ENCODE measurements at places on chromosomes 5 and 9. TPM values are rescaled to one million over a fixed set of nuclear protein-coding genes. Genes with fewer than 3 reads are reported as not detected.

GRCh38 chr5:61559146-61559545, 227.1 kb downstream of the ZSWIM6 start:
- DNase-seq, result no peak

- no peak for DNase-seq
These were observed 12.9 kb downstream of the TLE4 start for GRCh38 chr9:79584655-79584982.

Gene MCCC2
- total RNA-seq, result 28.2 TPM

DNA sequence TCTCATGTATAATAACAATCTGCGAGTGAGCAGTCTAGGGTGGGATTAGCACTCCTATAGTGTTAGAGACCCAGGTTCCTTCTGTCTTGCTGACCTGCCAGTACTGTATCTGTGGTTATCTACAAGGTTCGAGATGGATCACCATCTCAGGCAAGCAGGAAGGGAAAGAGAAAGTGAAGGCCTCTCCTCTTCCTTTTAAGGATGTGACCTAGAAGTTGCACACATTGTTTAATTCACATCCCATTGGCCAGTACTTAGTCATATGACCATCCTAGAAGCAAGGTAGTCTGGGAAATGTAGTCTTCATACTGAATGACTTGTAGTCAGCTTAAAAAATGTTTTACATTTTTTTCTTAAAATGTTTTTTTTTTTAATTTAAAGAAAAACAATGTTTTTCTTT, 168.6 kb downstream of the CARTPT start:
- no peak for DNase-seq

DNA sequence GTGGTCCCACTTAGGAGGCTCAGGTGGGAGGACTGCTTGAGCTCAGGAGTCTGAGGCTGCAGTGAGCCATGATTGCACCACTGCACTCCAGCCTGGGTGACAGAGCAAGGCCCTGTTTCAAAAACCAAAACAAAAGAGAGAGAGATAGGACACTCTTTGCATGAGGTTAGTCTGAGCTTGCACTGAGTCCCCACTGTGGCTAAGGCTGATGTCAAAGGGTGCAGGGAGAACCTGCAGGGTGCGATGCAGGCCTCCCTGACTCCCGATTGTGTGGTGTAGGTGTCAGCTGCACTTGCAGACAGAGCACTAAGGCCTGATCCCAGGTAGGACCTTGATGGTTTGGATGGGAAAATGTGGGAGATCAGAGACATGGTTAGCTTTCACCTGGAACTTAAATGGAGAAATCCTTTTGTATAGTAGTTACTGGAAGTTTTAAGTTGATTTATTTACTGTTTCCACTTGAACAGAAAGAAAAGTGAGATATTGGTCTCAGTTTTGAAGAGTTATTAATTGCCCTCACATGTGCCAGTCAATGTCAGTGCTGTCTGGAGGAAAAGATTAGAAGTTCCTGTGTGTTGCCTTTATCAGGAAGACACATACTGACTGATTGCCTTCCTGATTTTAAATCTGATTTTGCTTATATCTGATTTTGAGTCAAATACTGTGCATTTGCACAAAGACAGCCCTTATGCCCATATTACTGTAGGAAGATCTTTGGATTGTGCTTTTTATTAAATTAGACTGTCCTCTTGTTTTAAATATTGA, 260.0 kb downstream of the MAST4 start:
- peak; percentile 18 for DNase-seq

Gene GLIPR2
- 33.3 TPM for total RNA-seq

DNA sequence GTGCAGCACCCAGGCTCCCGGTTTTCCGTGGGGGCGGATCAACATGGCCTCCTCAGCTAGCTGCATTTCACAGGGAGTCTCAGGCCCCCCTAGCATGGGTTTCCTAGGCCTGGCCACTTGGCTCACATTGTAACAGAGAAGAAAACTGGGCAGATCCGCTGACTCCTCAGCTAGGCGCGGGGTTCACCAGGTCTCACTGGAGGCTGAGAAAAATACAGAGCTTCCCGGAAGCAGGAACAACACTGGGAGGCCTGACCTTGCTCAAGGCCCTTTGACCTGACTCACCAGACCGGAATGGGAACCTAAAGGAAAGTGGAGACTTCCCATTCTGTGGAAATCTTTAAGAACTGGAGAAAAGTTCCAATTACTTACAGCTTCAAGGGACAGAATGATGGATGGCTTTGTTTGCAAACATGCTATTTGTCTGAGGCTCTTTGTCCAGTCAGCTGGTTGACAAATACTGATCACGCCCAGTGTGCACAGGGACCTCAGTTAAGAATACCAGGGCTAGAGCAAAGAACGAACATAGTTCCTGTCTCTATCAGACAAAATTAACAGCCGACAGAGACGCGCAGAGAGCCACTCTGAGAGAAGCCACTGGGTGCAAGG, 88.7 kb upstream of the LRRTM2 start:
- no peak for DNase-seq

DNA sequence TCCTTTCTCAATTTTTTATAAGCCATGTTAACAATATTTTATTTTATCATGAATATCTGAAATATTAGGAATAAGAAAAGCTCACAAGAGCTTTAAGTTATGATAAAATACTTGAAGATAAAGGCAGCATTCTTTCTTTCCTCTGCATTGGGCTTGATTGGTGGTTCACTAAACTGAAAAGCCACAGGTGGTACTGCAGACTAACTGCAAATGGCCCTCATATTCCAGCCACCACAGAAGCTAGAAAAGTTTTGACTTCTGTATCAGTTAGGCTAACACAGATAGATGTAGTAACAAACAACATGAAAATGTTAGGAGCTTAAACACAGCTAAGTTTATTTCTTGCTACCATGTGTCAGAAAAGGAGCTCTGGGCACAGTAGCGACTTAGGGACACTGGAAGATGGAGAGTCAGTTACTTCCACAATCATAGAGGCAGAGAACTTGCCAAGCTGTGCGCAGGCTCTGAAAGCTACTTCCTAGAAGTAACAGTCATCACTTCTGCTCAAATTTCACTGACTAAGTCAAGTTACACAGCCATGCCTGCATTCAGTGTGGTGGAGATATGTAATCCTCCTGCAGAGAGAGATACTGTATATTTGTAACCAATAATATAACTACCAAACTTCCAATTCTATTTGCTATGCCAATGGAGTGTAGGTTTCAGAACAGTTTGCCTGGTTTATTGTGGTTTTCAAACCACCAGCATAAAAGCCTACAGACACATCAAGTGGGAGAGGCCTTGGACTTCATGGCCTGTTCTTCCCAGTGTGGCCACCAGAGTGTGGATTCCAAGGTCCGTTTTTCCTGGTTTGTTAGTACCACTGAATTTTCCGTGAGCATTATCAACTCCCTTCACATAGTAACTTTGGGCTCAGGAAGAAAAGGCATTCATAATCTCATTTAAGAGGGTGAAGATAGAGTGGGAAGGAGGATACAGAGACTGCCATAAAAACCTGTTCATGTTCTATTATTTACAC, 268.3 kb downstream of the PJA2 start:
- no peak for DNase-seq

Gene NRG2
- total RNA-seq, result 0.72 TPM

DNA sequence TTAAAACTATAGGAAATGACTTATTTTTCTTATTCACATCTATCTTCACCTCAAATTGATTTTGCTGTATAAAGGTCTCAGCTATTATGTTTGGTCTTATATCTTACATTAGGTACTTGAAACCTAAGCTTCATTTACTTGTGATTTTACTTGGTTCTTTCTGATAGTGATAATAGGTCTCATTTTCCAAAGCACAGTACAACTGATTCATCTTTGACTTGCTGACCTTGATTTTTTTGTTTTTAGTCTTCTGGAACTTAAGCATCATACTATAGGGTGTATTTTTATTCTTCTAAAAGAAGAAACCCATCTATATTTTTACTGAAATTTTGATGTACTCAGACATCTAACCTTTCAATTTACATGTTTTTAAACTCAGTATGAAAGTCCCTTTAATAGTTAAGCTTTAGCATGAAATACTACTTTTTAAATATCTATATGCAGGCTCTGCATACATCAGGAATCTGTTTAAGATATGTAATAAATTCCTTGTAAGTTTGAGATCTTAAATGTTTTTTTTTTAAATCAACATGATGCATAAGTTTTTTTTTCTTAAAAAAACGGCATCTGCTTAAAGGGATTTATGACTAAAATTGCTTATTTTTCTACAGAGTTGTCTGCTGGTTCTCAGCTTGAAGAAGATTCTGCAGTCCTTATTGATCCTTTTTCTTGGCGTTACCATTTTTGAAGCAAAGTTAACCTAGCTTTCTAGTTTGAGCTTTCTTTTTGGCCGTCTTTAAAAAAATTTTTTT, 13.3 kb downstream of the MATR3 start:
- DNase-seq, result no peak

Gene ANKRD18B
- 0.59 TPM for total RNA-seq

- no peak for DNase-seq
These were observed 40.7 kb downstream of the EBF1 start for GRCh38 chr5:159058716-159059636.

DNA sequence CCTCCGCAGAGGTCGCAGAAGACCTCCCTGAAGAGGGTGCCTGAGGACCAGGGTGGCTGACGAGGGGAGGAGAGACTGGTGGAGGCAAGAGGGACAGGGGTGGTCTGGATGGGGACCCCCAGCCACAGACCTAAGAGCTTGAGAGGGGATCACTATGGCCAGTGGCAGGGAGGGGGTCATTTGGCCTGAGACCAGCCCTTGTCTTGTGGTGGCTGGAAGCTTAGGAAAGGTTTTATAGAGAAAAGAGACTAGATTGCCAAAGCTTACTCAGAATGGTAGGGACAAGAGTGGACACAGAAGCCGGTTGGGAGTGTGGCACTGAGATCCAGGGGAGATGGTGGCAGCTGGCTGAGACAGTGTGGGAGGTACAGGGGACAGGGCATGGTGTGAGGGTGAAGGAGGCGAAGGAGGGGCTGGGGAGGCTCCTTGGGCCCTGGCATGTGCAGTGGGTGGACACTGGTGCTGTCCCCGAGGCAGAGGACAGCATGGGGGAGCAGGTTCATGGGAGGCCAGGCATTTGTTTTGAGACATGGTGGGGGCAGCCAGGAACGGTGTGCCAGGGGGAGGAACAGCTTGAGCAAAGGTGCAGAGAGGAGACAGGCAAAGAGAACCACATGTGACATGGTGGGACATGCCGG, 123.0 kb downstream of the C9orf50 start:
- DNase-seq, result peak; percentile 85

Gene GABRG2
- not detected for total RNA-seq

- no peak for DNase-seq
These were observed 311.9 kb upstream of the TLE4 start for GRCh38 chr9:79259858-79260257.

Gene TMEM174
- total RNA-seq, result not detected

GRCh38 chr5:144093868-144094267, 76.6 kb downstream of the YIPF5 start:
- DNase-seq, result no peak

Gene RGS7BP
- total RNA-seq, result under 0.01 TPM

GRCh38 chr5:159100782-159101646, 1.3 kb upstream of the EBF1 start:
- DNase-seq, result peak; percentile 87

DNA sequence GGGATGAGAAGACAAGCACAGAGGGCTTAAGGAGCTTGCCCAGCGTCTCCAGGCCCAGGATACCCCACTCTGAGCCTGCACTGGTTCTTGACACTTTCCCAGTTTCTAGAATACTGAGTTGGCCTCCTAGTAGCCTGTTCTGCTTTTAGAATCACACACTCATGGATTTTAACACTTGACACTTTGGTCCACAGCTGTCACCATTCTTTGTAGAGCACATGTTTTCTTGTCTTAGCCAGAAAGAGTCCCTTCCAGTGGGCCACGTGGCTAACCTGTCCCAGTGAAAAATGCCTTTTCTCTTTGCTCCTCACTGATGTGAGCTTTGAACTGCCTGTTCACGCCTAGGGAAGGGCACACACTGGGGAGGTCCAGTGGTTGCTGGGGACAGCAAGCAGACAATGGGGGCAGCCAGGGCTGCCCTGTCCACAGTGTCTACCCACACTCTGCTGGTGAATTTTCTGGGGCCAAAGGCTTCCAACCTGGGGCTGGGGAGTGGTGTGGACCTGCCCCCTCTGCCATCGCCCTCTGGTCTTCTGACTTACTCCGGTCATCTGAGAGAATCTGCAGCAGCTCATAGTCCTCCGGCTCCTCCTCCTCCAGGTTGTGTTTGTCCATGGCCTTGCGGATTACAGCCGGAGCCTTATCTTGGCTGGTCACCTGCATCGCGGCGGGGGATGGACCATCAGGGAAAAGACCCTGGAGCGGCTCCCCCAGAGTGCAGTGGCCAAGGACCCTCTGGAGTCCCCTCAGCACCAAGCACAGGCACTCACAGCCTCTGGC, 21.1 kb downstream of the RALGDS start:
- DNase-seq, result no peak

GRCh38 chr5:1807451-1808185, 6.4 kb downstream of the NDUFS6 start:
- peak; percentile 39 for DNase-seq

DNA sequence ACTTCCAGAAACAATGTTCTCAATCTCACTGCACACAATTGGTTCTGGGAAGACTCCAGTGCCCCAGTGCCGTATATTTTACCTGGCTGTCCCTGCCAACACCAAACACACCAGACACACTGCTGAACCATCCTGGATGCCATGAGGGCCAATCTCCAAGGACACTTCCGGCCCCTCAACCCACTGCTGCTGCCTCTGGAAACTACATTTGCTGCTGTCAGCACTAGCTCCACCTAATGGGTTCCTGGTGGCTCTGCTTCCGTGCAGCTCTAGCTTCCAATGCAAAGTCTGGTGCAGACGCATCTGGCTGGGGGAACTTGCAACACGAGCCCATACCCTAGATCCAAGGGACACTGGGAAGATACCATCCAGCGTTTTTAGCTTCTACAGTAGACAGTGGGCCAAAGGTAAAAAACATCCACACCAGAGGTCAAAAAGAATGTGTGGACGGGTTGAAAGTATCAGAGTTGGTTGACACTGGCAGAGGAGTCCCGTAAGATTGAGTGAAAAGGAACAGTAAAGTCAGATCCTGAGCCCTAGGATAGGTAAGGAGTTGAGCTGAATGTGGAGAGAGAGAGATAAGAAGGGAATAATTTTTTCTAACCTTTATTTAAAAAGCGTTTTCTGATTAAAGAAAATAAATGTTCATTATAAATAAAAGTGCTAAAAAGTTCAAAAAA, 99.7 kb upstream of the KIF2A start:
- peak; percentile 64 for DNase-seq

Gene CEMIP2
- 66.2 TPM for total RNA-seq

GRCh38 chr9:100352201-100352726, 478 bp downstream of the TEX10 start:
- DNase-seq, result peak; percentile 66

DNA sequence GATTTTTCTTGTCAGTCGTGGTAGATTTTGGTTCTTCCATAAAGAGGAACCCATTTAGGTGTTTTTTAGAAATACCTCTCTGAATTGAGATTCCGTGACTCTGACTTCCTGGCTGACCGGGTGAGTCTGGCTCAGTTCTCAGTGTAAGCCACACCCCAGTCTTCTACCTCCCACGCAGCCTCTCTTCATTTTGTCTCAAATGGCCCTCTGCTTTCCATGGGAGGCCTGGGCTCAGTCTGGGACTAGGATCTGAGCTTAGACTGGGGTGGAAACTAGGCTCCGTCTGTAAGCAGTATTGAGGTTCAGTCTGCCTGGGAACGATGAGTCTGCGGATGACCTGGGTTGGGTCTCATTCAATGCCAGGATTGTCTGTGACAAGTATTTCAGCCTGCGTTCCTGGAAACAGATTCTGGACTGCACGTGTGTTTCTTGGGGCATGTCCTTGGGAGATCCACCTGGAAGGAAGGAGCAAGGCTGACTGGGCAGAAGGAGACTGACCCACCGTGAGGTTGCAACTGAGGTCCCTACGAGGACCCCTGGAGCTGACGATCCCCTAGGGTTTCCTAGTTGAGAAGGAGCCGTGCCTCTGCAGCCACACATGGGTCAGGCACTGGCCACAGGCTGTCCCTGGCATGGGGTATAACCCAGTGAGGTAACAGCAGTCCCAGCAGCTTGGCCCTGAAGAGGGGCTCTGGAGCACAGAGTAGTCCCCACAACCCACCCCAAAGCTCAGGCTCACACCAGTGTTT, 12.4 kb upstream of the CRB2 start:
- peak; percentile 80 for DNase-seq

All from osteoblast (primary cell).